Activated T-cell treated with anti-CD3 and anti-CD28 coated beads, Interleukin-2, amount 50 U/mL, for 48 hours (primary cell): ENCODE measurements at places on chromosomes 7 and 10.

DNA sequence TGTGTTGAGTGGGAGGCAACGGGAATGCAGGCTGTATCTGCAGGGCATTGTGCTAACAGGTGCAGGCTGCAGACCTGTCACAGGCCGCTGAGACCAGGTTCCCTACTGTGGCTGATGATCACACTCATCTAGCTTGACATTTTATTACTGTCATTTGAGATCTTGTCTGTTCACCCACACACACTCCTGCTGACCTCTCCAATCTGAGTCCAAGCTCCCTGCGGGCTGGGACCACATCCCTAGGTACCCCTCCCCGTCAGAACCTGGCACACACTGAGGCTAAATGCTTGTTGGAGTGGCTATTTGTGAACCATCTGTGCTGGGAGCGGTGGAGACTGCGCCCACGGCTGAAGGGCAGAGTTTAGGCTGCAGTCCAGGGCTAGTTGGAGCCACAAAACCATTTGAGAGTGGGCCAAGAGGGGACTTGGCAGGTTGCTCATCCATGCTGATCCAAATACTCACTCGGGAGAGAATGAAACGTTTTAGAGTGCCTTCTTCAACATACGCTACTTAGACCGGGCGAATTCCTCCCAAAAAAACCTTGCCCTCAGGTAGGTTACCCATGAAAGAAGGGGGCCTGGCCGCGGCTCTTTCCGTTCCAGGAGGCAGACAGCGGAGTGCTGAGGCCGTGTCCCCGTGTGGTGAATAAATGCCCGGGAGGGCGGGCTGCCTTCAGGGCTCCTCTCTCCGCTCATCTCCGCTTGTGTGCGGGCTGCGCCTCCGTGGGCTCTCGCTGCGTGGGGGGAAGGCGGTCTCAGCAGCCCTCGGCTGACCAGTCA, 164.4 kb downstream of the RGS10 start:
- DNase-seq, result no peak

GRCh38 chr10:131172433-131172832, 139.1 kb downstream of the TCERG1L start:
- no peak for DNase-seq

DNA sequence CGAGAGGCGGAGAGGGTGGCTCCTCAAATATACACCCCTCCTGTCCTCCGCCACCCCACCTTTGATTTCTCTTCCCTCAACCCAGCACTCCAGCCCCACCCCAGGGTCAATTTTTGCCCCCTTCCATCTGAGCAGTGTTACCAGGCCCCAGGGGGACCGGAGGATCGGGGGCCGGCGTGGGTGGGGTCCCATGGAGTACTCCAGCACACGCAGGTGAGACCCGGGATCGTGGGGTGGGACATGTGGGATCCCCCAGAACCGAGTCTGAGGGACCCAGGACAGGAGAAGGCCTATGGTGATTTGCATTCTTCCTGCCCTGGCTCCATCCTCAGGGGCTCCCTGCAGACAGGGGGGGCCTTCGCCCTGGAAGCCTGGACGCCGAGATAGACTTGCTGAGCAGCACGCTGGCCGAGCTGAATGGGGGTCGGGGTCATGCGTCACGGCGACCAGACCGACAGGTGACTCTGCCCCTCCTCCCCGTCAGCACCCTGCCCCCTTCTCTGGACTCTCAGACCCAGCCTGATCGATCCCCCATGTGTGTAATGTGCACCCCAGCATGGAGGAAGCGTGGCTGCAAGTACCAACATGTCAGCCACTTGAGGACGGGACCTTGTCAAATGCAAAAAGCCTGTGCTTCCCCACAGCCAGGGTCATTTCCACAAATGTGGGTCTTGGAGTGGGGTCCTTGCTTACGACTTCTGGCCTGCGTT, 744 bp downstream of the TRIP6 start:
- no peak for DNase-seq

GRCh38 chr10:75486591-75486990, 55.2 kb downstream of the LRMDA start:
- no peak for DNase-seq

DNA sequence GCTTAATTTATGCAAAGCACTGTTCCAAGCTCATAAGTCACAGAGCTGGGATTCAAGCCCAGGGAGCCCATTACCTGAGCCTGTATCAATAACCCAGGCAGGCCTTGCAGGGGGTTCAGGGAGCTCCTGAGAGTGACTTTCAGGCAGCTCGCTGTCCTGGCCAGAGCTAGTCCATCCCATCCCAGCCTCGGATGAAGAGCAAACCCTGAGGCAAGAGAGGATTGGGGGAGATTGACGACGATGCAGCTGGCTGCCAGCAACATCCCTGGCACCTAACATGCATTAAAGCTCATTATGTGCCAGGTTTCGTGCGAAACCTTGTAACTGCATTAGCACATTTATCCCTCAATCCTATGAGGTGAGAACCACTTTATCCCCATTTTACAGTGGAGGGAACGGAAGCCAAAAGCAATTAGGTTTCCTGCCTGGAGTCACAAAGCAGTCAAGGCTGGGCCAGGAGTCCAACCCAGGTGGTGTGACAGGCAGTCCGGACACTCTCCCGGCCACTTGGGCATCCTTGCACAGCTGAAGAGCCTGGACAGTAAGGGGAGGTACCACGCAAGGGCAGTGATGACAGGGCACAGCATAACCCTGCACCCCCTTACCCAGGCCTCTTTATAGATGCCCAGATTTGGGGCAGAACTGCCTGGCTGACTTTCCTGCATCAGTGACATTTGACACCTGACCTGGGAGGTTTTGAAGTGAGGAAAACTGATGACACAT, 129.8 kb upstream of the CHST15 start:
- no peak for DNase-seq

GRCh38 chr7:18901351-18901750, 216.1 kb downstream of the TWIST1 start:
- no peak for DNase-seq

- DNase-seq, result no peak
Measured at GRCh38 chr7:128260069-128260795, 19.2 kb downstream of the LEP start.

DNA sequence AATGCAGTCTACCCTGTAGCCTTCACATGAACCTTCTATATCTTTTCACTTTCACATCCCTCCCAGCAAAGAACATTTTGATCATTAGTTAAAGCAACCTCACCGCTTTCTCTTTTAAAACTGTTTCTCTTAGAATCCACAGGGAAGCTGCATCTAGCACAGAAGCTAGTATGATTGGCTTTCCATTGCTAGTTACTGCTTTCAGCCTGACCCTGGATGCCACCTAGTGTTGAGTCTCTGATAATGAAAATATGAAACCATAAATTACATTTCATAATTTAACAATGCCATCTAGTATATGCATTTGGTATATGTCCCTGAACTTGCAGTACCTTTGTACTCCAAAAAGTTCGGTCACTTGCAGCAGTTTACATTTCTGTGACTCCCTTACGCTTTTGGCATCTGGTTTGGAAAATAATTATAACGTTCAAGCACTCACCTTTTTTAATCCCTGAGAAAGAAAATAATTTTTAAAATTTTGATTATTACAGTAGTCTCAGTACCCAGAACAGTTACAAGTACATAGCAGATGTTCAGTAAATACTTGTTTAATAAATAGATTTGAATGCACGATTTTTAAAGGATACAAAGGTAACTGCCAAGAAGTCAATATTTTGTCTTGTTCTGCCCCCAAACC, 22.7 kb downstream of the CISD1 start:
- no peak for DNase-seq

GRCh38 chr7:151015967-151016366, 8.3 kb downstream of the ATG9B start:
- DNase-seq, result no peak

DNA sequence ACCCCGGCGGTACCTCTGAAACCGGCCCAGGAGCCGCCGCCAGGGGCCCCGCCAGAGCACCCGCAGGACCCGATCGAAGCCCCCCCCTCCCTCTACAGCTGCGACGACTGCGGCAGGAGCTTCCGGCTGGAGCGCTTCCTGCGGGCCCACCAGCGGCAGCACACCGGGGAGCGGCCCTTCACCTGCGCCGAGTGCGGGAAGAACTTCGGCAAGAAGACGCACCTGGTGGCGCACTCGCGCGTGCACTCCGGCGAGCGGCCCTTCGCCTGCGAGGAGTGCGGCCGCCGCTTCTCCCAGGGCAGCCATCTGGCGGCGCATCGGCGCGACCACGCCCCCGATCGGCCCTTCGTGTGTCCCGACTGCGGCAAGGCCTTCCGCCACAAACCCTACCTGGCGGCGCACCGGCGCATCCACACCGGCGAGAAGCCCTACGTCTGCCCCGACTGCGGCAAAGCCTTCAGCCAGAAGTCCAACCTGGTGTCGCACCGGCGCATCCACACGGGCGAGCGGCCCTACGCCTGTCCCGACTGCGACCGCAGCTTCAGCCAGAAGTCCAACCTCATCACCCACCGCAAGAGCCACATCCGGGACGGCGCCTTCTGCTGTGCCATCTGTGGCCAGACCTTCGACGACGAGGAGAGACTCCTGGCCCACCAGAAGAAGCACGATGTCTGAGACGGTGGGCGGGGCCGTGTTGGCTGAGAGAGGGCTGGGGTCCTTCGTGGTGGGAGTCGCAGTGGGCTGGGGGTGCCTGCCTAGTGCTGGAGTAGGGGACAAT, 3.8 kb downstream of the REPIN1 start:
- no peak for DNase-seq

- DNase-seq, result no peak
Measured at GRCh38 chr7:153472516-153472915, 579.7 kb upstream of the DPP6 start.

DNA sequence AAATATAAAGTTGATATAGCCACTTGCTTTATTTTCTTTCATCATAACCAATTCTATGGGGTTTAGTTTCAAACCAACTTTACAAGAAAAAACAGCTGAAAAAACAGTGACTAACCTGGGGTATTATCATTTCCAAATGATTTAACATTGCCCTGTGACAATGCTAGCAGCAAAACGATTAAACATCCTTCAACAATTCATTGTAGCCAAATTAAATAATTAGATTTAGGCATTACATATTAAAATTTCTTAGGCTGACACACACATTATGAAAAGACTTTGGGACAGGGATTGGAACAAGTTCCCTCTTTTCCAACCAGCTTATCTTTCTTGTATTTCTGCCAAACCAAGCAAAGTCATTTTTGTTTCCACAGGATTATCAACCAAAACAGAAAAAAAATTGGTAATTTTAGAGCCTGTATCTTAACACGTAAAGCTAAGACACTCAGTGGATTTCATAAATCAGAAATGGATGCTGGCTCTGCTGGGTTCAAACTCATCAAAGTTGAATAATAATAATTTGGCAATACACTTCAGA, 84.0 kb downstream of the SEMA3D start:
- no peak for DNase-seq

GRCh38 chr10:49569031-49569631, 30.2 kb upstream of the ERCC6 start:
- no peak for DNase-seq

- no peak for DNase-seq
Measured at GRCh38 chr7:80134115-80134535, 506 bp upstream of the GNAI1 start.

- DNase-seq, result peak; percentile 55
Measured at GRCh38 chr10:100508691-100509150, 10.9 kb downstream of the SEC31B start.

GRCh38 chr10:97705006-97705670, 8.4 kb upstream of the MARVELD1 start:
- no peak for DNase-seq

- no peak for DNase-seq
Measured at GRCh38 chr7:70920876-70921275, 211.1 kb upstream of the GALNT17 start.

GRCh38 chr7:94389381-94389780, 5.3 kb upstream of the COL1A2 start:
- DNase-seq, result no peak

GRCh38 chr7:51929818-51930217, 613.2 kb upstream of the COBL start:
- DNase-seq, result no peak

DNA sequence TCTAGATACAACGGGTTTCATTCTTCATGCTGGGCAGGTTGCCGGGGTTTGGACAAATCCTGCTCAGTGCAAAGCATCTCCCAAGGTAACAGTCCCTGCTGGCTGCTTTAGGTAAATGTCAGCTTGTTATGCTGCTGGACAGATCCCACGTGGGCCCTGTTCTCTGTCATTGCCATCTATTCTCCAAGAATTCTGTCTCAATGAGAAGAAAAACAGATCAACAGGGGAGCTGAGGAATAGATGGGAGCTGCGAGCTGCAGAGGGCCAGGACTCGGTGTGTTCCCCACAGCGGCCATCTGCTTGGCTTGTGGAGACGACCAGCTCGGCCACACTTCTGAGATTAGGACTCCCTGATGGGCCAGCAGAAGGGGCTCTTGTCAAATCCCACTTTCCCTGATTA, 235.2 kb downstream of the DPP6 start:
- DNase-seq, result no peak

- no peak for DNase-seq
Measured at GRCh38 chr7:133795068-133795665, 332.0 kb upstream of the LRGUK start.

- no peak for DNase-seq
Measured at GRCh38 chr10:100520811-100521210, 1.1 kb upstream of the SEC31B start.

- no peak for DNase-seq
Measured at GRCh38 chr7:81842361-81842760, 72.5 kb upstream of the HGF start.

DNA sequence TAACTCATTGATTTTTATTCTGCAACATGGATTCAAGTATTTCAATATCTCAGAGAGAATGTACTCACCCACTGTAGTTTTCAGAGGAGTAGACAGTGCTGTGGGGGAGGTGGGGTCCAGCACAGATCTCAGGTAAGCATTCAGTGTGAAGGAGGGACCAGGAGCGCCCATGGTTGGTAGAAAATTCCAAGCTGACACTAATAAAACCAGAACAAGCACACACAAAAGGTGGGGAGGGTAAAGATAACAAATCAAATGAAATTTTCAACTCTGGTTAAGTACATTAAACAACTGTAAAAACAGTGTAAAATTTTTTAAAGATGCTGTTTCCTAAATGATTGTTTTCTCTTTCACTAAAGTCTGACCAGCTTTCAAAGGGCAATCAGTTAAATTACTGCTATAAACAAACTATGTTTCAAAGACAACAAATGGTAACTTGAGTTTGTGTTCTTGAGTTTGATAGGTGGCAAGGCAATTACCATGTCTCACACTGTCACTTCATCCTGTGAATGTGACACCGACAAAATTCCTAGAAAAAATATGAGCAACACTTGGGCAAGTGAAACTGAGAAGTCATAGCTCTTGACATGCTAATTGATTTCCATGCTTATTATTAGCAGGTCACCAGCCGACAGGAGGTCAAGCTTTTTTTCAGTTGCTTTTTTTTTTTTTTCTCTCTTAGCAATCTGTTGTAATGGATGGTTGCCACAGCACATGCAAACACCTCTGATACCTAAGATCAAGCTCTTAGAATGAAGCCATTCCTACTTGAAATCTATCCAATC, 205.8 kb upstream of the SLC26A5 start:
- no peak for DNase-seq

GRCh38 chr10:48782386-48782785, 97.7 kb downstream of the WDFY4 start:
- no peak for DNase-seq
